ENCODE measurements at places on chromosomes 16 and 17. TPM values are rescaled to one million over a fixed set of nuclear protein-coding genes. Genes with fewer than 3 reads are reported as not detected.

The DPEP1 gene
- not detected for total RNA-seq

The ALOX12 gene
- total RNA-seq = not detected

The PERCC1 gene
- total RNA-seq = not detected

The WFDC1 gene
- 1.6 TPM for total RNA-seq

The SLC16A5 gene
- total RNA-seq = 4.2 TPM

The NAGS gene
- under 0.01 TPM for total RNA-seq

The NPIPA3 gene
- 1.6 TPM for total RNA-seq
